Activated CD4-positive, alpha-beta T cell treated with anti-CD3 and anti-CD28 coated beads, Interleukin-2, amount 50 U/mL, for 16 hours (primary cell): ENCODE measurements at places on chromosomes 3 and 15.

DNA sequence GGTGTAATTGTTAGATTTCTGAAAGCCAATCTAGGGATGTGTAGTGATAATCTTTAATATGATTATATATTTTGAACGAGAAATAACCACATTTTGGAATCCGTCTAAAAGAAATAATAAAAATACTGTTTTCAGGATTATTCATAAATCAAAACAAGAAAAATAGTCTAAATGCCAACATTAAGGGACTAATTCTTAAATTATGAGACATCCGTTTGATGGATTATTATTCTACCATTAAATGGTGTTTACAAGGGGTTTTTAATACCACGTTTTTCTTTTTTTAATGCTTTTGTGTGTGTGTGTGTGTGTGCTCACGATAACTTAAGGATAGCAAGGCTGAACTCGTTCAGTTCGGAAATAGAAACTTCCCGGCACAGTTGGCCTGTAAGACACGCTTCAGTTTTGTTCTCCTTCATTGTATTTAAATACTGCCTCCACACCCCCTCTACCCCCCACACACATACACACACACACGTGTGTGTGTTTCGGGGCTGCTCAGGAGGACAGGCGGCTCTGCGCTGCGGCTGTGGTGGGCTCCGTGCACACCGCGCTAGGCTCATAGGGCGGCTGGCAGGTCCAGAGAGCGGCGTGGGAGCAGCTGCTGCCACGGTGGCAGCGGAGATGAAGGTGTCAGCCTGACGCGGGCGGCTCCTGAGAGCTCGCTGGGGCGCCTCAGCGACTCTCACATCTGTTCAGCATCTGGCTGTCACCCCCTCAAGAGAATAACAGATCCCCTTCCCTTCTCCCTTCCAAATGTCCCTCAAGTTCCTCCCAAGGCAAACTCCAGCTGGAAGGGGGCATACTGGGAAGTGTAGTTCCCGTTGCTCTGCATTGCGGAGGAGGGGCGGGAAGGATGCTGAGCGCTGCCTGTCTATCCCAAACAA lies 23.0 kb upstream of the ANP32A start:
- no peak for DNase-seq

DNA sequence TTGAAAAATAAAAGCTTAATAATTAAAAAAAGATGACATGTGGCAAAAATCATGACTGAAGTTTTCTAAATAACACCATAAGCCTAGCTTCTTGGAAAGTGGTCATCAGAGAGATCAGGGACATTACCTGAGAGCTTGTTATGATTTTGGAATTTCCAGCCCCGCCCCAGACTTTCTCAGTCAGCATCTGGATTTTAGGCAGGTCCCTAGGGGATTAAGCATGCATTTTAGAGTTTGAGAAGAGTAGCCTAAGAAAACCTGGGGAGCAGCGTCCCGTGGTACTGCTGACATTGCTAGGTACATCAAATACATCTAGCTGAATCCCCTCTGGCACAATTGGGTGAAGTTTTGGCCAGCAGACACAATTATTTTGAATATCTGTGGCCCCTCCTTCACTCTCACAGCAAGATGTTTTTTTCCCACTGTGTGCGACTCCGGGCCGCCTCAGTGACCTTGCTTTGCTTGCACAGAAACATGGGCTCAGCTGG lies 58.7 kb upstream of the MEF2A start:
- no peak for DNase-seq

GRCh38 chr3:113212150-113212843 lies 940 bp downstream of the BOC start:
- DNase-seq = no peak

DNA sequence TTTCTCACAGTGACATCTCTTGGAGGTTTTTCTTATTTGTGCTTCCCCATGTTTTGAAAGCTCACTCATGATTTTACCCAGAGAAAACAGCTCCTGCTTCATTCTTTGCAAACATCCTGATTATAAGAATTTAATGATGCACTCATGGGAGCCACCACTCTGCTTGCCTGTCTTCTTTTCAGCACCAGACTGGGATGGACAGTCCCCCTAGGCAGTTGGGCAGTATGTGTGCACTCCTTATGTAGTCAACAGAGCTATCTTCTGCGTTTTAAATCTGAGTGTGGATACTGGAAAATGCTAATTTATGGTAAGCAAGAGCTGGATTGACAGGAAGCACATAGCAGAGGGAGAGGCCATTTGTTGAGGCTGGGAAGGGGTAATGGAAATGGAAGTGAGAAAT lies 276.1 kb downstream of the AGBL1 start:
- no peak for DNase-seq

GRCh38 chr3:24360957-24361356 lies 133.7 kb downstream of the THRB start:
- no peak for DNase-seq

GRCh38 chr3:177419904-177420601 lies 222.8 kb upstream of the TBL1XR1 start:
- DNase-seq = peak; percentile 86

GRCh38 chr3:106963442-106963841 lies 413.8 kb upstream of the CCDC54 start:
- no peak for DNase-seq

- peak; percentile 59 for DNase-seq
Observed at GRCh38 chr15:62940755-62941361, 101.7 kb upstream of the TPM1 start.

DNA sequence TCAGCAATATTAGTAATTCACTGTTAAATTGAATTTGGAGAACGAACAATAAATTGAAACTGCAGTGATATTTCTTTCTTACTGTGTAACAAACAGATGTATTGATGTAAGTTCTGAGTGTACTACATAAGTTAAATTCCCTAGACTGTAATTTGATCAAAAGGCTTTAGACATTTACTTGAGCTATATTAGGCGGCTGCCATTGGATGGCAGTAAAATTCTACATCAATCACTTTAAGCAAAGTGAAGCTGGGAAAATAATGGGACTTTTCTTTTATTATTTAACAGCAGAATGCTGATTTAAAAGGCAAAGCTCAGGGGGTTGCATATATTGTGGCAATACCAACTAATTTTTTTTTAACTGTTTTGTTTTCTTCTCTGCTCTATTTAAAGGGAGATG lies 212.6 kb upstream of the PLSCR5 start:
- DNase-seq = no peak

GRCh38 chr3:168138421-168138820 lies 42.7 kb upstream of the GOLIM4 start:
- no peak for DNase-seq

DNA sequence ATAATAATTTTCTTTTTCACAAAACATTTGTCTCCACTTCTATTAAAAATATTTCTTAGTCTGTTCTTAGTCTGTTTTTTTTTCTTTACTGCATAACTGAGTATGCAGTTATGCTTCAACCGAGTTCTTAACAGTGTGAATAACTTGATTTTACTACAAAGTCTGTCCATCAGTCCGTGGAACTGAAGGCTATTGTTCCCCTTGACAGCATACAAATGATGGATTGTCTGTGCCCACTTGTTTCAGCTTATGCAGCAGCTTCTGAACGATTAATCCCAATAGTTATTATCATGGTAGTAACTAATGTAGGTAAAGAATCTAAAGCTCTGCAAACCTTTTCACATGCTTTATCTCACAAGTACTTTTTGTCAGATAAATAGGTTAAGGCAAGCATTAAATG lies 150.7 kb downstream of the SSR3 start:
- DNase-seq = no peak

DNA sequence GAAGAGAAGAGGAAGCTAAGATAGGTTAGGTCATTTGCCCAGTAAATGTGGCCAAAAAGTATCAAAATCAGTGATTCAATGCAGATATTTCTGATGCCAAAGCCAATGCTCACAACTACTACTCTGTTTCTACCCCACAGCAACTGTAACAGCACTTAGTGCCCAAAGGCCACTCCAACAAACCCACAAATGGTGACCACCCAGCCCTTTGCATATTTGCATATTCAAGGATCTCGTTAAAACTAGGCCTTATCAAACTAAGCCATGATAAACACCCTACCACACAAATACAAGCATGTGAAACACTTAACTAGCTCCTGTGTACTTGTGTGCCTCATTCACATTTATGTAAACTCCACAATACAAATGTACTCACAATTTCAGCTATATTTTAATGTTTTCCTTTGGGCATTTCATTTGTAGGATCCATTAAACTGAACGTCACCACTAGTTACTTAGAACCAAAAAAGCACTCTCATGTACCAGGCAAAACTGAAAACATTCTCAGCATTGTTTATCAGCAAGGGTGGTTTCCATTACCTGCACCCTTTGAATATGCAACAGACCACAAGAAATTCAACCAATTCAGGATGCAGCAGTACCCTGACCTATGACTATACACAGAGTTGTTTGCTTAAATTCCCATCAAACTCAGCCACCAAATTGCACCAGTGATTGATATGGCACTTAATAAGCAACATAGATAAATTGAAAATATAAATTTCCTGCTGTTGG lies 111.2 kb upstream of the STT3B start:
- no peak for DNase-seq

- DNase-seq = no peak
Observed at GRCh38 chr3:172145031-172145686, 105.8 kb downstream of the FNDC3B start.

DNA sequence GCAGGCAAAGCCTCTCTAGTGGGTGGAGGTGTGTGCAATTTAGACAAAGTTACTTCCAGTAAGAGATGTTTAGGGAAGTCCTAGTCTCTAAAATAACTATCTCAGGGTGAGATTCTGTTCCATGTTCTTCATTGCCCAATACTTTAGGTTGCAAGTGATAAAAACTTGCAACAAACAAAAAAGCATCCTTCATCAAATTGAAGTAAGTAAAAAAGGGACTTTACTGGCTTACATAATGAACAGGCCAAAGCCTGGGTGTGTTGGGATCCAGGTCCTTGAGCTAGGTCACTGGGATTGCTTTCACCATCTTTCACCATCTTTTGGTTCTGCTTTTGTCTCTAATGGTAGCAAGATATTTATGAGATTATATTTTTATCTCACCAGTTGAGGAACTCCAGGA lies 38.3 kb downstream of the CX3CR1 start:
- no peak for DNase-seq

- DNase-seq = no peak
Observed at GRCh38 chr3:123338620-123339061, 110.2 kb downstream of the ADCY5 start.

DNA sequence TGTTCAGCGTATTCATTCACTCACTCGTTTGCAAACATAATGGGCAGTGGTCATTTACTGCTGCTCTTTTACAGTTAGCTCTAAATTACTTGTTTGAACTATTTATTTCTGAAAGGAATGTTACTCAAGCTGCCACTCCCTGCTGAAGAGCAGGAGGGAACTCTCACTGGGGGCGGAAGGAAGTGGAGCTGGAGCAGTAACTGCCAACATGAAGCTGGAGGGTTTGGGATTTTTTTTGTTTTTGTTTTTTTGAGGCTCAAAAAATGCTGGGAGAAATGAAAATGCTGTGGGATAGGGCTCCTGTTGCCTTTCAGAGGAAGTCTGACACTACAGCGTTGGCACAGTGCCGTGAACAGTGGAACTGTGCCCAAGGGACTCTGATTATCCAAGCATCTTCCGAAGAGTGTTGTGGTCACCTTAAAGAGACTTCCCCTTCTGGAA lies 44.1 kb downstream of the SENP2 start:
- no peak for DNase-seq

GRCh38 chr3:193829781-193830180 lies 236.8 kb downstream of the OPA1 start:
- no peak for DNase-seq

- no peak for DNase-seq
Observed at GRCh38 chr3:27686642-27687041, 35.5 kb downstream of the EOMES start.

DNA sequence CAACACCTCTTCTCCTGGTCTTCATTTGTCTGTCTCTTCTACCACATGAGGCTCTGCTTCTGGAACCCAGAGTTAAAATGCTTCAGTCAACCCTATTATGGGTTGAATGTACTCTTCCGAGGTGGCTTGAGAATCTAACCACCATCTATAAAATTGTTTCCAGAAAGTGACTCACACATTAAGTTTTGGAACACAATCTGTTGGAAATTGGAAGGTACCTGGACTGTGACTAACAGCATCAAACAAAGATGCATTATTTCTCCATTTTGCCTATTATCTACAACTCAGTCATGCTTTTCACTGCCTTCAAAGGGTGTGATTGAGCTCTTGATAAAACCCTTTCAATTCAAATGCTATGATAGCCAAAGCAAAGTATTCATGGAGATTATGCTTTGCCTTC lies 499.0 kb upstream of the SEMA6D start:
- no peak for DNase-seq

DNA sequence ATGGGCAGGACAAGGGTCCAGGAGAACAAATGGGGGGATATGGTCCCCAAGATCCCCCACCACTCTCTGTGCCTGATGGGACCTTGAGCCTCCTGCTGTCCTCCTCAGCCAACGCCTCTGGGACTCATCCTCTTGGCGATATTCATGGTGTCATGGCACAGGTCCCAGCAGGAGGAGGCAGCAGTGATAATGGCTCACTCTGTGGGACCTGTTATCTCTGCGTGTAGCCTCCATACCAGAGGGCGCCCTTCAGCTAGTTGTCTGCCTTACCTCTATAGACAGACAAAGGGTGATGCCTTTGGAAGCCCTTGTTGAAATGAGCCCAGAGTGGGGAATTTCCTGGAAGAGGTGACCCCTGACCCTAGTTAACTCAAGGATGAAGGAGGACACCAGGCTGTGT lies 7.4 kb downstream of the ZBTB47 start:
- DNase-seq = peak; percentile 23

DNA sequence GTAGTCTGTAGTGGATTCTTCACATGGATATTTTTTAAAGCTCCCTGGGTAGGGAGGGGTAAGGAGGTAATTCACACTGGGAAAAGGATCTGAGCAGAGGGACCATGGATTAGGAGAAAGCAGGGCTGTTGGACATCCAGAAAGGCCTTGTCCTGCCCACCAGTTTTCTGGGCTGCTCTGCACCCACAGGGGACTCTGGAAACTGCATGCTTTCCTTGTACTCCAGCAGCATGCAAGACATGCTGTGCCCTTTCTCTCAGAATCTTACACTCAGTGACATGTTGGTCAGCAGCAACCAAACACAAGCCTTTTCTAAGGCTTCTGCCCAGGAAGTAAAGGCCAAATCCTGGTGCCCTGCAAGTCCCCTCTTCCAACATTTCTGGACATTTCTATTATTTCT lies 2.5 kb upstream of the FBN1 start:
- no peak for DNase-seq

DNA sequence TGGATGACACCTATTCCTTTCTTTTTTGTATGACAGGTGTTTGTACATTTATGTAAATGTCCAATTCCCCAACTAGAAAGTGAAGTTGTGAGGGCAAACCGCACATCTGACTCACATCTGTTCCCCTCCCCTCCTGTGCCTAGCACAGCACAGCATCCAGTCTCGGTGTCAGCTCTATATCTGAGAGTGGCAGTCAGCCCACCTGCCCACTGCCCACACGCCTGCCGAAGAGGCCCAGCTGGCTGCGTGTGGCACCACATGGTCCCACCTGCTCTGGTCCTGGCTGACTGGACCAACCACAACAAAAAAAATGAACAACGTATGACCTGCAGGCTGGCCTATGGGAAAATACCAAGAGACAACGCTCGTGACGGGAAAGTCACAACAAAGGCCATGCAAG lies 62.8 kb downstream of the XXYLT1 start:
- DNase-seq = no peak

GRCh38 chr15:47870956-47871625 lies 153.8 kb downstream of the SEMA6D start:
- no peak for DNase-seq
